ENCODE measurements at places on chromosomes 16 and 17.
A peak's percentile ranks its signal among the peaks of the same experiment; 100 is the strongest.

GRCh38 chr16:61590577-61590976 lies 445.7 kb downstream of the CDH8 start:
- no peak for DNase-seq

GRCh38 chr17:4341616-4341977 lies 24.9 kb downstream of the UBE2G1 start:
- no peak for DNase-seq

- DNase-seq = no peak
Observed at GRCh38 chr17:944266-944826, 35.2 kb downstream of the NXN start.

DNA sequence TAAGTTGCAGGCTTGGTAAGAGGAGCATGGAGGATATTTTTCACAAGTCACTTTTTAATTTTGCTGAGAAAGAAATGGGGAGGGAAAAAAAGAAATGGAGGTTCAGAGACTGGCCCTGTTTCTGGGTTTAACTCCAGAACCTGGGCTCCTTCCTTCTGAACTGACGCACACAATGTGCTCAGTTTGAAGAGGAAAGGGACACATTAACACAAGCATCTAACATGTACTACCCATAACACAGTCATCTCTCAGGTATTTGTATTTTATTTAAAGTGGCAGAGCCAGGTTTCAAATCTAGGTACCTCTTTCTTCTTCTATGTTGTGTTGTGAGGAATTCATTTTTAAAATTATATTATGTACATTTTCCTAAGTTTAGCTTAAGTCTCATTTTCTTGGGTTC lies 5.3 kb upstream of the TMEM100 start:
- no peak for DNase-seq

DNA sequence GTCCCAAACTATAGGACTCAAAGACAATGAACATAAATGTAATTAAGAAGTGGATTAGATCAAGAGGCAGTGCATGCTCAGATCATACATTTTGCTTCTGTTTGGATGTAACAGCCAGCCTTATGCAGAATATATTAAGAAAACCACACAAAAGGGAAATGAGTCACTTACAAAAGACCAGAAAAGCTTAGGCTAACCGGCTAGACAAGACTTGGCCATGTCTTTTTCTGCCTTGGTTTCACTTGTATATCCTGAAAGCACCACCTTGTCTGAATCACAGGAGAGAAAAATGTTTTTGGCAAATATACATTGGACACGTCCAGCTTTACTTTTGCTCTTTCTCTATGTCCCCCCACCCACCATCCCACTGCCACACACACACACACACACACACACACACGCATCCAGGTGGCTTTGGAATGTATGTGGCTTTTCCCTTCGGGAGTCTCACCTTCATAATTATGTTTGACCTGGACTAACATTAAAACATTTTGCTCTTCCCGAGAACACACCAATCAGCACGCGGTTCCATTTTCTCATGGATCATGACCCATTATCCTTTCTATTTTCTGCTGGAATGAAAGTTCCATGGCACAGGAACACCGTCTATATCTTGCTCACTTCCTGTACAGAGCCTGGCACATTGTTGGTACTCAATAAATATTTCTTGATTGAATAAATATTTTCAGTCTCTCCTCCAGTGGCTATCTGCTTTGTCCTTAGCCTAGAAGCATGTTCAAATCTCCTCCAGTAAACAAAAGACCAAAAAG lies 64.6 kb downstream of the CDK5R1 start:
- peak; percentile 56 for DNase-seq

GRCh38 chr17:78103311-78103710 lies 25.2 kb downstream of the TMC6 start:
- DNase-seq = no peak

- DNase-seq = peak; percentile 44
Observed at GRCh38 chr16:31458073-31458843, 1.0 kb upstream of the ARMC5 start.

DNA sequence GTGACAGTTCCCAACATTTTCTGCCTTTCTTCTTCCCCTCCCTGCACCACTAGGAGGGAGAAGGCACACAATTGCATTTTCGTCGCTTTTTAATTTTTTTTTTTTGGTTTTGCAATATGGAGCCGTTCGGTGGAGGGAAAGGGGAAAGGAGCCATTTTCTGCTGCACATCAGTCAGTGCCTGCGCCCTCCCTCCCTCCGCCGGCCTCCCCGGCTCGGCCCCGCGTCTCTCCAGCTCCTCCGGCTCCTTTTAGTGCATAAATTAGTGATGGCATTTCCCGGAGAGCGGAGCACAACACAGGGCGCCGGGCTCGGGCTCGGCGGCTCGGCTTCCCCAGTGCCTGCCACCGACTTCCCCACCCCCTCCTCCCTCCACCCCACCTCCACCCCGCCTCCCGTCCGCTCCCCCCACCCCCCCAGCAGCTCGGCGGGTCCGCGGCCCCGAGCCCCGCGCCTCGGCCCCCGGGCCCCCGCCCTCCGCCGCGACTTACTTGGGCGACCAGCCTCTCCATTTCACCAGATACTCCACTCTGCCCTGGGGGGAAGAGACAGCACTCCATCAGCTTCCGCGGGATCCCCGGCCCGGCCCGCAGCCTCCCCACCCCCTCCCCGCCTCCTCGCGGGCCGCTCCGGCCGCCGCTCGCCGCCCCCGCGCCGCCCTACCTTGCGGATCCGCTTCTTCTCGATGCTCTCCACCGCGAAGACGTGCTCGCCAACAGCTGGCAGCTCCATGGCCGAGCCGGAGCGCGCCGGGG lies 542 bp downstream of the CBX4 start:
- DNase-seq = peak; percentile 59

DNA sequence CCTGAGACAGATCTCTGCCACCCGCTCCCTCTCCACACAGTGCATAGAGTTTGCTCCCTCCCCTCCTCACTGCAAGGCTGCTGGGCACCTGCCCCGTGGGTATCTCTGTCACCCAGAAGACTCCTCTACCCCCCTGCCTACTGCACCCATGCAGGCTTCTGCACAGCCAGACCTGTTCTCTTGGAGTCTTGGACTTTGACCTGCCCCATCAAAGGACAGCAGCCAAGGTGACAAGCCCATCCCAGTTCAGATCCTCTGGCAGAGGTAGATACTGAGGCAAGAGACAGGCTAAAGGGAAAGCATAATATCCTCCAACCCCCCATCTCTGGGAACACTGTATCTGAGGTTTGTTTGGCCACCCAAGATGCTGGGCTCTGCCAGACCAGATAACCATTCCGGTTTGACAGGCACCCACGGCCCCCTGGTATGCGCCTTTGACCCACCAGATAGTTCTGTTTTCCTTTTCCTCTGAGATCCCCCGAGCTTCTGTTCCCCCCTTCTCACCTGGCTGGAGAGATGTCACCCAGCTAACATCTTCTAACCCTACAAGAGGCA lies 239.6 kb downstream of the SOX9 start:
- DNase-seq = no peak

- peak; percentile 44 for DNase-seq
Observed at GRCh38 chr17:27247071-27247957, 46.6 kb upstream of the WSB1 start.

GRCh38 chr17:17071531-17072360 lies 29.5 kb downstream of the MPRIP start:
- no peak for DNase-seq

GRCh38 chr16:10668322-10669045 lies 26.2 kb downstream of the TEKT5 start:
- peak; percentile 7 for DNase-seq

GRCh38 chr17:2241823-2242222 lies 61.8 kb downstream of the SMG6 start:
- DNase-seq = peak; percentile 58

DNA sequence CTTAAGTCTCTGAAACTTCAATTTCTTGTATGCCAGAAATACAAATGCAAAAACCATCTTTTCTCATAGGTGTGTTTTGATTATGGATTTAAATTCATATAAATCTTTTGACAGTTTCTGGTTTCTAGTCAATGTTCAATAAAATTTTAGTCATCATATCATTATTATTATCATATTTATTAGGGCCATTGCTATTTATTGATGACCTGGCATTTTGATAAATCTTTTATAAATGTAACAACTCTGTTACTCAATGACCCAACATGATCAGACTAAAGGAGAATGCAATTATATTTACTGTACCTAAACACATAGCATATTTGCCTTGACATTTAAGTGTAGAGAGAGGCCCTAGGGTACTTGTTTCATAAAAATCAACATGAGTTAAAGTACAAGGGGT lies 320.8 kb downstream of the CDH8 start:
- no peak for DNase-seq

- peak; percentile 56 for DNase-seq
Observed at GRCh38 chr17:13728781-13729180, 127.1 kb upstream of the HS3ST3A1 start.

GRCh38 chr16:31532120-31532519 lies 4.4 kb downstream of the AHSP start:
- DNase-seq = no peak

DNA sequence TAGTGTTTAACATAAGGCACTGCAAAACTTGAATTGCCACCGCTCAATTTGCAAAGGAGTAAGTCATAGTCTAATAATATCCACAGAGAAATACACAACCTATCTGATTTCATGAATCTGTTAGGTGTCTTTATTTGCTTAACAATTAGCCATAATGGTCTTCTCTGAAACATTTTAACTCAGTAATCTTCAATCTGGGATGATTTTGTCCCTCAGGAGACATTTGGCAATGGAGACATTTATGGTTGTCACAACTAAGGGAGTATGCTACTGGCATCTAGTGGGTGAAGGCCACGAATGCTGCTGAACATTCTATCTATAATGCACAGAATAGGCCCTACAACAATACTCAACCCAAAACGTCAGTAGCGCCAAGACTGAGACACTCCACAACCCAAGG lies 4.3 kb downstream of the UBE2G1 start:
- DNase-seq = peak; percentile 19

GRCh38 chr16:89292443-89293078 lies 75.1 kb downstream of the ZNF778 start:
- no peak for DNase-seq

DNA sequence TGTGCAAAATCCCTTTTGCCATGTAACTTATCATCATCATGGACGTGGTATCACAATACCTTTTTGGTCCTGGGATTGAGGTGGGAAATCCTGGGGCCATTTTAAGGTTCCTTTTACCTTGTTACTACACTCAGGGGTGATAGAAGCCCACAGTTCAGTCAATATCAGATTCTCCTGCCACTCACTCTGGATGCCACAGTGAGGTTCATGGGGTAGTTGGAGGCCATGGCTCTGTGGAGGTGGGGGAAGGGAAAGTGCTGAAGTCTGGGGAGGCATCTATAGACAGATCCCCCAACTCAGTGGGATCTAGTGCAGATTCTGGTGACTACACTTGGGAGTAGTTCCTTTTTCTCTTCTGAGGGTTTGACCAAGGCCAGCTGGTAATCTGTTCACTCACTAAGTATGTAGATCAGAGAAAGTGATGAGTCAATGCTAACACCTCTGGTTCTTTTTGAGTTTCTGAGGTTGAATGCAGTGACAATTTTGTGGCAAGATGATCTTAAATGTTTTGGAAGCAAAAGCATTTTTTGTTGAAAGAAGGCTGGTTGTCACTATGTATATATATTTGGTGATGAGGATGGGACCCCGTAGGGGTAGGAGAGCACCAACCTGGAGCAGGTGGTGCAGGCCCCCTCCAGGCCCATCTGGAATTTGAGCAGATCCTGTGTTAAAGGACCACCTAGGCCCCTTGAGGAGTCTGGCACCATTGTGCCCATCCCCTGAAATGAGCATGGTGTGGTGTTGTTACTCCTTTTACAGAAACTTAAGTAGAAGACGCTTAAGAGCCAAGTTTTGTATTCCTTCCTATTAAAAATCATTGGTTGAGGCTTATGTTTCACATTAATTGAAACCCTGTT lies 18.8 kb upstream of the IRF8 start:
- DNase-seq = no peak

- peak; percentile 84 for DNase-seq
Observed at GRCh38 chr16:74449470-74449869, 28.2 kb upstream of the CLEC18B start.

- peak; percentile 66 for DNase-seq
Observed at GRCh38 chr17:78497115-78497540, 80.1 kb downstream of the DNAH17 start.

- no peak for DNase-seq
Observed at GRCh38 chr16:85334718-85335583, 222.7 kb upstream of the CIBAR2 start.

DNA sequence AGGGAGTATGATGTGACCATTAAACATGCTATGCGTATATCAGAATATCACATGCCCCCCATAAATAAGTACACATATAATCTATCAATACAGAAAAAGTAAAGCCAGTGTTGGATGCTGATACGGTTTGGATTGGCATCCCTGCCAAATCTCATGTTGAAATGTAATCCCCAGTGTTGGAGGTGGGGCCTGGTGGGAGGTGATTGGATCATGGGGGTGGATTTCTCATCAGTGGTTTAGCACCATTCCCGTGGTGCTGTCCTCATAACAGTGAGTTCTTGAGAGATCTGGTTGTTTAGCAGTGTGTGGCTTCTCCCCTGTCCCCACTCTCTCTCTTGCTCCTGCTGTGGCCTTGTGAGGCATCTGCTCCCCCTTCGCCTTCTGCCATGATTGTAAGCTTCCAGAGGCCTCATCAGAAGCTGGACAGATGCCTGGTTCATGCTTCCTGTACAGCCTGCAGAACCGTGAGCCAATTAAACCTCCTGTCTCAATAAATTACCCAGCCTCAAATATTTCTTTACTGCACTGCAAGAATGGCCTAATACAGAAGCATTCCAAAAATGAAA lies 88.9 kb downstream of the AATF start:
- no peak for DNase-seq

DNA sequence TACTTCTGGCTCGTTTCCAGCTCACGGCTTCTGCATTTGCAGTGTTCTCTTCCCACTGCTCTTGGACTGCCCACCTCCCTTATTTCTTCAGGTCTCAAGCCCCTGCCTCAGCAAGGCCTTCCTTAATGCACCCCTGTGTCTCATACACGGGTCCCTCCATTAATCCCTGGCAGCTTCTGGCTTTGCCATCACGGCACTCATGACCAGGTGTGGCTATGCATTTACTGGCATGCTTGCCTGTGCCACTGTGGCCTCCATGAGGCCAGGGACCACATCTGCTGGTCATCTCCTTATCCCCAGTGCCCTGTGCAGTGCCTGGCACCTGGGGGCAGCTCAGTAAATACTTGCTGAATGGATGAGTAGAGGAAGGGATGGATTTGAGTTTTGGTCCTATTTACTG lies 114.1 kb downstream of the C16orf78 start:
- DNase-seq = no peak
